ENCODE measurements at places on chromosomes 3 and 15.

DNA sequence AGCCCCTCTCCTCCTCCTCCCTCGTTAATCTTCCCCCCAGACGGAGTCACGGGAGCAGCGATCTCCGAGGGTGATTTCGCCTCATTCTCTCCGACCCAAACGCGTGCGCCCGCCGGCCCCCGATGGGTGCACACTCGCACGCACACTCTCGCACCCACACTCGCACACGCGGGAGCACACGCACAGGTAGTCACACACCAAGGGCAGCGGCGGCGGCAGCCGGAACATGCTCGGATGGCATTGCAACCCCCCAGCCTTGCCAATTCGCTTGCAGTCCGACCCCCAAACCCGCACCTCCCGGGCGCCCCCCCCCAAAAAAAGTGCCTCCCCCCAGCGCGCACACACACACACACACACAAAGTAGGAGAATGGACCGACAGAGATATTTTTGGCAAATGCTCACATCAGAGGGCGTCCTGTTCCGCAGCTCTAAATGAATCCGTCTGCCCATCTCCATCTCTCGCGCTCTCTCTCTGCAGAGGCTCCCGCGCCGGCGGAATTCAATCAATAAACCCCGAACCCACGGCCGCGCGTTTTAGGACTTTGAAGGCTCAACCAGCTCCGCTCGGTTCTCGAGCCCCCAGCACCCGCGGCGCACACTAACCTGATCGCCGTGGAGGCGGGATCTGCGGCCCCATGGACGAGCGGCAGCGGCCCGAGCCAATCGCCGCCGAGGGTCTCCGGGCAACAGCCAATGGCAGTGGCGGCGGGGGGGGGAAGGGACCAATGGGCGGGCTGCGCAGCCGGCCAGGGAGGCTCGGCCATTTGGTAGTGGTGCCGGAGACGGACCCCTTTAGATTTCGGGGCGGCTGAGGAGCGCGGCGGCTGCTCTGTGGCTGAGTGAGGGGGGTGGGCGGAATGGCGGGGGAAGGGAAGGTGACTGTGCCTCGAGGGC lies at the start of gene ANP32A:
Gene ANP32A (minus strand): TSS at position 601 of the 895 bp plus-strand sequence. CDS start 144 bp downstream, at position 457.
- DNase-seq: peak; percentile 95

GRCh38 chr15:52422001-52422400 lies 106.7 kb downstream of the MYO5A start:
- no peak for DNase-seq

- DNase-seq: no peak
Measured at GRCh38 chr3:72280876-72281275, 495.9 kb upstream of the PROK2 start.

DNA sequence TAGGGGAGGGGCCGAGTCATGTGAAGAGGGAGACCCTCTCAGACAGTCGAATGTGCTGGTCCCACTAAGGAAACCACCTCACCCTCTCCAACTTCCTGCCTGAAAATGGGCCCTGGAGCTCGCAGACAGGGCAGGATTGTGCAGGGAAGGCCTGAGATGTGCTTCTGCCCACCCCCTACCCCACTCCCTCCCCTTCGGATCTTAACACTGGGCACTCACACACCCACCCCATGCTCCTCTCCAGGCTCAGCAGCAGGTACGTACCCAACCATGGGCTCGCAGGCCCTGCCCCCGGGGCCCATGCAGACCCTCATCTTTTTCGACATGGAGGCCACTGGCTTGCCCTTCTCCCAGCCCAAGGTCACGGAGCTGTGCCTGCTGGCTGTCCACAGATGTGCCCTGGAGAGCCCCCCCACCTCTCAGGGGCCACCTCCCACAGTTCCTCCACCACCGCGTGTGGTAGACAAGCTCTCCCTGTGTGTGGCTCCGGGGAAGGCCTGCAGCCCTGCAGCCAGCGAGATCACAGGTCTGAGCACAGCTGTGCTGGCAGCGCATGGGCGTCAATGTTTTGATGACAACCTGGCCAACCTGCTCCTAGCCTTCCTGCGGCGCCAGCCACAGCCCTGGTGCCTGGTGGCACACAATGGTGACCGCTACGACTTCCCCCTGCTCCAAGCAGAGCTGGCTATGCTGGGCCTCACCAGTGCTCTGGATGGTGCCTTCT lies 20.0 kb downstream of the ATRIP start:
- DNase-seq: peak; percentile 61

DNA sequence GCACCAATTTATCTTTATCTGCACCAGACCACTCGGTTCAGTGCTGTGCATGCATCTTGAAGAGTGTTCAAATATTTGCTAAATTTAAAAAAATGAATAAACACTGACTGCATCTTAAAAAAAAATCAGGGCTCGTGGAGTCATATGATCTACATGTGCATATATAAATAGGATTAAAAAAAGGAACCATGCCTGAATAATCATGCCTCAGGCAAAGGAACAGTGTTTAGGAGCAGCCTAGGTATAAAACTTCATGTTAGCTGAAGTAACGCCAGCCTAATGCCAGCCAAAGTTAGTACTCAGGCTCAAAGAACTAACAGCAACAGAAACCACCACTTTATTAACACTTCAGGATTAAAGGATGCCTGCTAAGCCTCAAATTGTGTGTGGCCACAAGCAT lies 9.5 kb downstream of the ABCC5 start:
- no peak for DNase-seq

DNA sequence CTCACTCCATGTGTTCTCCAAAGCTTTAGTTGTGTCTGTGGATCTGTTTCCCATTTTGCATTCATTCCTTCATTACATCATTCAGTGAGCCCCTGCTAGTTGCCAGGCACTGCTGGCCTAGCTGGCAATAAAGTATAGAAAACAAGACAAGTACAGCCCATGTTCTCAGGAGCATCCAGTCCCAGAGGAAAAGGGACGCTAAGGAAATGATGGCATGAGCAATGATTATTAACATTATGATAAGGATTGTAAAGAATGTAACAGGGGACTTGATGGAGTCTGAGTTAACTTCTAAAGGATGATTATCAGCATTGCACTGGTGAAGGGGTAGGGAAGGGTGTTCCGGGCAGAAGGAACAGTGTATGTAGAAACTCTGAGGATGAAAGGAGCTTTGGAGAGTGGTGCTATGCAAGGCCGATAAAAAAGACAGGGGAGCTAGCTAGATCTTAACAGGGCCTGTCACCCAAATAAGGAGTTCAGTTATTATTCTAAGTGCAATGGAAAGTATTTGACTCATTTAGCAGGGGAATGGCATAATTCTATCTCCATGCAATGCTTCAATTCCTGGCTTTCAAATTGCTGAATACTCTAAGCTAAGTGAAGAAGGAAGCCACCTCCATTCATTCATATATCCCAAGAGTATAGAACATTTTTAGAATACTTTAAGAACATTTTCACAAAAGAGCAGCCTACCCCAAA lies 258.2 kb upstream of the STT3B start:
- no peak for DNase-seq

- no peak for DNase-seq
Measured at GRCh38 chr3:16142350-16143025, 32.0 kb upstream of the GALNT15 start.

- no peak for DNase-seq
Measured at GRCh38 chr3:23241256-23241655, 38.1 kb downstream of the UBE2E2 start.

DNA sequence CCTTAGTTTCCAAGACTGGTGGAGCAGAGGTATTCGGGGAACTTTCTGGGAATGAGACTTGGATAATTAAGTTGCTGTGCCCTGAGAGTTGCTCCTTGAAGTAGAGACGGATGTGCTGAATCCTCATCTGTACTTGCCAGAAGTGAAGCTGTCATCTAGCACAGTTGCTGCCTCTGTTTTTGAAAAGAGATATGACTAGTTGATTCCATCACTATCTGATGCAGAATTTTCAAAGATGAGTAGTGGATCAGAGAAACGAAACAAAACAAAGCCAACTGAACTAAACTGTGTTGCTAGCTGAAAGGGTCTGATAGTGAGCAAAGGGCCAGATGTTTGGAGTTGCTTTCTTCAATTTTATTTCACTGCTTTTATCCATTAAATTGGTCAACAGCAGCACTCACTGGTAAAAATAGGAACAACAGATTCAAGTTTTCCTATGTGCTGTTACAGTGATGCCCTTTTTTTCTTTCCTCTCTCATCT lies 52.7 kb downstream of the MITF start:
- DNase-seq: no peak

DNA sequence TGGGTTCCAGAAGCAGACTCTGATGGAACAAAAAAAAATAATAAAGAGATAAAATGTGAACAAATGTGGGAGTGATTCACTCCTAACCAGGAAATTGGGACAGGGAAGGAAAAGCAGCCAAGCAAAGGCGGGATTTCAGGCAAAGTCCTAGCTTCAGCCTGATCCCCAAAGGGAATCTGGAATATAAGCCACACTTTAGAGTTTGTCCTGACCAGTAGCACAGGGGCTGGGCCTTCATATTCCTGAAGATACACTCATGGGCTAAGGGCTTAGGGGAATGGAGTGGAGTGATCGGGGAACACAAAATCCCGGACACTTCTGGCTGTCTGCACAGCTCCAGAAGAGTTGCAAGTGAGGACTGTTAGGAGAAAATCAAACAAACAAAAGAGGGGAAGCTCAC lies 135.0 kb upstream of the COL8A1 start:
- DNase-seq: no peak

DNA sequence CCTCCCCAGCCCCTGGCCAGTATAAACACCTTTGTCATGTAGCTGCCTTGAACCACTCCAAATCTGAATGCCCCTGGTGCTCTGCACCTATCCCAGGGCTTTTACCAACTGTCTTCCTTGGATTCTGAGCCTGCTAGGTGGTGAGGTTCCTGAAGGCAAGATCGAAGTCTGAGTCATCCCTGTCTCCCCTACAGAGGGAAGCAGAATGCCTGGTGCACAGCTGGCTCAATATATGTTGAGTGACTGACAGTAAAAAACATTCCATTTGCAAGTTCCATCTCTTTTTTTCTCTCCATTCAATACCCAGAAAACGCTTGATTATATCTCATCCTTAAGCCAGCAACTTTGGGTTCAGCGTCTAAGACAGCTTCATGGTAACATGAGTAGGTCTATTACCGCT lies 24.7 kb downstream of the SLC24A1 start:
- DNase-seq: no peak

GRCh38 chr3:49134471-49135265 lies 1.8 kb upstream of the LAMB2 start:
- DNase-seq: no peak

- no peak for DNase-seq
Measured at GRCh38 chr3:64392001-64392400, 166.7 kb upstream of the PRICKLE2 start.

- DNase-seq: no peak
Measured at GRCh38 chr15:75389791-75390382, 21.5 kb upstream of the MAN2C1 start.

GRCh38 chr3:147218965-147219364 lies 187.4 kb downstream of the ZIC4 start:
- no peak for DNase-seq

DNA sequence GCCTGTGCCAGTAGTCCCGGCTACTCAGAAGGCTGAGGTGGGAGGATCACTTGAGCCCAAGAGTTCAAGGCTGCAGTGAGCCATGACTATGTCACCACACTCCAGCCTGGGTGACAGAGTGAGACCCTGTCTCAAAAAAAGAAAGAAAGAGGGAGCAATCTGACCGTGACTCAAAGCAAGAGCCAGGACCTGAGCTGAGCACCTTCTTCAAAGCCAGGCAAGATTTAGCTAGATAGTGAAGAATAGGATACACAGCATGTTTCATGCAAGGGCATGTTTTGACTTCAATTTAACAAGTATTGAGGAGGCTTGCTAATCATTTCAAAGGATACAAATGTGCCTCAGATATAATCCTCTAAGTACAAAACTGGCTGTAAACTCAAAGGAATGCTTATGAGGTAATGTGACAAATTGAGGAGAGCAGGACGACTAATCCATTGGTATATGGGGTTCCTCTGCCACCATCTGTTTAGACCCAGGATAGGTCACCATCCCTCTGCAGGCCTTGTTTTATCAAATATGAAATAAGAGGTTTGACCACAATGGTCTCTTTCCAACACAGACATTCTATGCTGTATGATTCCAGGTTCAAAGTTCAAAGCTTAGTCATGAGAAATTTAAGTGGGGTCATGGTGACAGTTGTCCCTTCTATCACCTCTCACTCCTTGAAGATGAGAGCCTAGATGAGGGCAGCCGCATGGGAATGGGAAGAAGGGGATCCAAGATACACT lies 33.2 kb downstream of the RAB27A start:
- DNase-seq: no peak

DNA sequence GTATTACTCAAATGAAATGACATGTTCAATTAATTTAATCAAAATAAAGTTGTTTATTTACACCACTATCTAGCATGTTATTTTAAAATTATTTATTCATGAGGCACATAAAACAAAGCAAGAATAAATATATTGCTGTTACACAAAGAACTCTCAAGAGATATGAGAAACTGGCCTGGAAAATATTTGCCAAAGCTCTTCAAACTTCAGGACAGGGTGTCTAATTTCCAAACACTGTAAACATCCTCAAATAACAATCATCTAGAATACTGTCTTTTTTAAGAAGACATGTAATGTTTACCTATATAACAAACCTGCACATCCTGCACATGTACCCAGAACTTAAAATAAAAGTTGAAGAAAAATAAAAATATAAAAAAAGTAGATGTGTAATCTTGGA lies 876.6 kb downstream of the TUSC7 start:
- DNase-seq: no peak

DNA sequence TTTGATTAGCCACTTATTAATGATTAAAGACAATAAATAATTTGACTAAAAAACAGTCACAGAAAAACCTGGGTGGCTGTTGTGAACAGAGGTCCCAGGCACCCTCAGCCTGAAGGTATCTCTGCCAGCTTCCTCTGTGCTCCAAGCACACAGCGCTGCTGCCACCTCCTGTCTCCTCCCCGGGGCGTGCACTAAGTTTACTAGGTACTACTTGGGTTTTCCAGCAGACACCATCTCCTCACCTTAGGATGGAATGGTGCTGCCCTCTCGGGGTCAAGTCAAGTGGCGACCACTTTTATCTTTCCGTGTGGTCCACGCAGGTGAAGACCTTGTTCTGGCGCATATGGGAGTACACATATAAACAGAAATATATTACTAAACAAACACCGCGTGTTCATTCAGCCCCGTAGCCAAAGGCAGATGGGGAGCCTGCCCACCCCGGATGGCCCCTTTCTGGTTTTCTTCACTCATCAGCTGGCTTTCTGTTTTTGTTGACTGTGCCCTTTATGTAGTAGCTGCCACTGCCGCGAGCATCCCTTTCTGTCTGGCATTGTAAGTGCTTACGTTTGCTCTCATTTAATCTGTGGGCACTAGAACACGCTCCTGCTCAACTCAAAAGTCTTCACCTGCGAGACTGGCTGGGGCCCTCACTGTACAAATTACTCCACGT lies 128.0 kb downstream of the LRIG1 start:
- DNase-seq: peak; percentile 56

- no peak for DNase-seq
Measured at GRCh38 chr3:119690043-119690656, 12.7 kb upstream of the CFAP91 start.

- peak; percentile 68 for DNase-seq
Measured at GRCh38 chr15:90320062-90320884, 31.8 kb upstream of the ZNF774 start.

GRCh38 chr3:31244929-31245817 lies 287.6 kb upstream of the STT3B start:
- DNase-seq: no peak

GRCh38 chr3:60788185-60788584 lies 463.1 kb downstream of the FHIT start:
- DNase-seq: no peak

GRCh38 chr3:53044371-53044710 lies 1.5 kb downstream of the SFMBT1 start:
- DNase-seq: no peak
